ENCODE measurements at places on chromosomes 3 and 15.

- DNase-seq: no peak
Observed at GRCh38 chr15:95469496-95470000, 861.0 kb upstream of the NR2F2 start.

GRCh38 chr3:182904164-182904563, 76.2 kb downstream of the DCUN1D1 start:
- DNase-seq: no peak

GRCh38 chr15:44550734-44551133, 13.8 kb downstream of the EIF3J start:
- DNase-seq: no peak

- no peak for DNase-seq
Observed at GRCh38 chr15:49946681-49947080, 172.4 kb downstream of the ATP8B4 start.

DNA sequence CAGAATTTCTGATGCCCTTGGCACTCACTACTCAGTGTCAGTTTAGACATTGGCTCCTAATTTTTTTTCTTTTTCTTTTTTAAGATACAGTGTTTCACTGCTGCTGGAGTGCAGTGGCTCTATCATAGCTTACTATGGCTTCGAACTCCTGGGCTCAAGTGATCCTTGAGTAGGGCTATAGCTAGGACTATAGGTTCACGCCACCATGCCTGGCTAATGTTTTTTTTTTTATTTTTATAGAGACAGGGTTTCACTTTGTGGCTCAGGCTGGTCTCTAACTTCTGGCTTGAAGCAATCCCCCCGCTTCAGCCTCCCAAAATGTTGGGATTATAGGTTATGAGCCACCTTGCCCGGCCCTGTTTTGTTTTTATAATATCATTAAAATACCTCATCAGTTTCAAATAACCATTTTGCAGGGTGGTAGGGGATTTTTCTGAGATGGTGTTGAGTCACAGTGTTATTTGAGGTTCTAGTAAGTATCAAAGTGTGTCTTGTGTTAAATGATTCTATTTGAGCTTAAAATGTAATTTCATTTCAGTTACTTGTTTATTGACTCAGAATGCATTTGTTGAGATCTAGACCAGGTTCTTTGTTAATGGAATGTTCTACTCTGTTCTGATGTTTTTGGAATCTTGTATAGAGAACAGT, 7.0 kb downstream of the FNDC3B start:
- DNase-seq: no peak

DNA sequence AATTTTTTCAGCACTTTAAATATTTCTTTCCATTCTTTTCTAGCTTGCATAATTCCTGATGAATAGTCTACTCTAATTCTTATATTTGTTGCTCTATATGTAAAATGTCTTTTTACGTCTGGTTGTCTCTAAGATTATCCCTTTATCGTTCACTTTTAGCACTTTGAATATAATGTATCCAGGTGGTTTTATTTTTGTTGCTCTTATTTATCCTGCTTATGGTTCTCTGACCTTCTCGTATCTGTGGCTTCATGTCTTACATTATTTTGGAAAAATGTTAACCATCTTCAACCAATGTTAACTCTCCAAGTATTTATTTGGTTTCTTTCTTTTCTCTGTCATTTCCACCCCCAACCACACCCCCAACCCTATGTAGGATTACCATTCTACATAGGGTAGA, 30.0 kb upstream of the RFX7 start:
- DNase-seq: no peak

DNA sequence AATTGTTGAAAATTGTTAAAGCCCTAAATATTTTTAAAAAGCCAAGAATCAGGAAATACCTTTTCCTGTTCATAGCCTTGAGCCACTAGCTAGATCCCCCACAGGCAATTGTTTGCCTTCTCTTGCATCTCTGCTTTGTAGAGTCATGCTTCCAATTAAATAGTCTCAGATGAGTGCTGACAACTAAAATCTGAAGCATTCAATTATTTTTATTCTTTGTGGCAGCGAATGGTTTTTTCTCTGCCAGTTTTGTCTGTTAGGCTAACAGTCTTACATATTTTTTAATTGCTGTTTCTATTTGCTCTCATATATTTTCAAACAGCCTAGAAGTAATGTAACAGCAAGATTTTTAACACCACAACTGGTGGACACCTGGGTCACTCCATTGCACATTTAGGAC, 277.1 kb upstream of the GBE1 start:
- no peak for DNase-seq

DNA sequence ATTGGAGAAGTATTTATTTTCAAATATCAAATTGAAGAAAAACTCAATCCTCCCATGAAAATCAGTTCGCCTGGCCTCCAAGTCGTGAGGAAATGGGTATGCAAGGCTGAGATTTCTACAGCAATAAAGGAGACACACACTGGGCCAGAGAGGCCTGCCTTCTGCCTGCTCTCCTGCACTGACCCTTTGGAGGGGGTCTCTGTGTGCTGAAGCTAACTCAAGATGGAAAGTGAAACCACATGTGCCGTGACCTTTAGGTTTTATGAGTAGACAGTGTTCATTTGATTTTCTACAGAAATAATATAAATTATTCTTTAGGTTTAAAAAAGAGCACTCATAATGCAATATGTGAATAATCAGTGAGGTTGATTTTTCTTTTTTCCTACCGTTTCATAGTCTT, 11.9 kb upstream of the SLC22A13 start:
- DNase-seq: no peak

DNA sequence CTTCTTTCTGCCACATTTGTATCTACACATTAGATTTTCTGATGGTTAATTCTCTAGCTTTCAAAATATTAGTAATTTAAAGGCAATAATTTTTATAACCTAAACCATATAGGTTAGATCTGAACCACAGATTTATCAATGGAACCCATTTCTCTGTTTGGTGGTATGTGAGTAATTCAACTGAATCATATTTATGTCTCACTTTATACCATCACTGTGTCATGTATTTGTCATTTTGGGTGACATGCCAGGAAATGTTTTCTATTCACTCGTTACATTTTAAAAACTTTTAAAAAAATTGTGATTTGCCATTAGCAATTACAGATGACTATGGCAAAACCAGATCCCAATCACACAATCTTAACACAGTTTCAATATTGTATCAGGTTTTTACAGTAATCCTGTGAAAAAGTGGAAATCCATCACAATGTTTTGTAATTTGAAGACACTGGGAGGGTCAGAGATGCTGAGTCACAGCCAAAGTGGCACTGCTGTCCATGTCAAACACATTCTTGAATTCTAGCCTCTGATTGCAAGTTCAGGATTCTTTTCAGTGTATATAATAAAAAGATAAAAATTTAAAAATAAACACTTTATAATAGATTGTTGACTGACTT, 356.0 kb upstream of the RBMS3 start:
- DNase-seq: no peak

GRCh38 chr3:31432897-31433678, 99.6 kb upstream of the STT3B start:
- DNase-seq: no peak

GRCh38 chr3:111311126-111311525, 230.9 kb upstream of the CD96 start:
- DNase-seq: no peak

GRCh38 chr15:60215225-60215963, 182.4 kb downstream of the ANXA2 start:
- no peak for DNase-seq

- DNase-seq: no peak
Observed at GRCh38 chr3:112572701-112573100, 10.9 kb downstream of the SLC35A5 start.

DNA sequence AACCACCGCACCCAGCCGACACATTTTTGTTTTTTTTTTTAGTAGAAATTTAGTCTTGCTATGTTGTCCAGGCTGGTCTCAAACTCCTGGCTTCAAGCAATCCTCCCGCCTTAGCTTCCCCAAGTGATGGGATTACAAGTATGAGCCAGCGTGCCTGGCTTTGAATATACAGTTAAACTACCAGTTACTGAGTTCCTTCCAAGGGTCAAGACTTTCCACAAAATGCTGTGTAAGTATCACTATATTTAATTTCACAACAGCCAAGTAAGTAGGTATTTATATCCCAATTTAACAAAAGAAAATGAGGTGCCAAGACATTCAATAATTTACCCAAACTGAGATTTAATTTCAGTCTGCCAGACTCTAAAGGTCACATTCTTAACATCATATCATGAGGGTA, 181.3 kb upstream of the TMC3 start:
- DNase-seq: no peak

DNA sequence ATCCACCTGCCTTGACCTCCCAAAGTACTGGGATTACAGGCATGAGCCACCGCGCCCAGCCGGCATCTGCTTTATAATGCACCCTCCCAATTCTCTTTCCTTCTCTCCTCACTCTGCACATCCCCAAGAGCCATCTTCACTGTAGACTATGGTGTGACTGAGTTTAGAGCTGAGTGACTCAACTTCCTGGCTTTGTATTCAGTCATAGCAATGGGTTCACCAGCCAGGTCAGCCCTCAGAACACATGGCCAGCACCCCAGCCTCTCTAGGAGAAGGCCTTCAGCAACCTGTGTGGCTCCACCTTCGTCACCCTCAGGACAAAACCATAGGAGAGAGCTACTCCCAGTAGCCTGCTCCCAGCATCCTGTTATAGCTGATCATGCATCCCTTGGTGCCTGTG, 33.0 kb downstream of the ARID3B start:
- no peak for DNase-seq

DNA sequence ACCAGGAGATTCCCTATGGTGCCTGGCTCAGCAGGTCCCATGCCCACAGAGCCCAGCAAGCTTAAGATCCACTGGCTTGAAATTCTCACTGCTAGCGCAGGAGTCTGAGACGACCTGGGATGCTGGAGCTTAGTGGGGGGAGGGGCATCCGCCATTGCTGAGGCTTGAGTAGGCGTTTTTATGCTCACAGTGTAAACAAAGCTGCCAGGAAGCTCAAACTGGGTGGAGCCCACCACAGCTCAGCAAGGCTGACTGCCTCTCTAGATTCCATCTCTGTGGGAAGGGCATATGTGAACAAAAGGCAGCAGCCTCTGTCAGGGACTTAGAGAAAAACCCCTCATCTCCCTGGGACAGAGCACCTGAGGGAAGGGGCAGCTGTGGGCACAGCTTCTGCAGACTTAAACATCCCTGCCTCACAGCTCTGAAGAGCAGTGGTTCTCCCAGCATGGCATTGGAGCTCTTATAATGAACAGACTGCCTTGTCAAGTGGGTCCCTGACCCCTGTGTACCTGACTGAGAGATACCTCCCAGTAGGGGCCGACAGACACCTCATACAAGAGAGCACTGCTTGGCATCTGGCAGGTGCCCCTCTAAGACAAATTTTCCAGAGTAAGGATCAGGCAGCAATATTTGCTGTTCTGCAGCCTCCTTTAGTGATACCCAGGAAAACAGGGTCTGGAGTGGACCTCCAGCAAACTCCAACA, 231.5 kb upstream of the SETMAR start:
- DNase-seq: peak; percentile 51

DNA sequence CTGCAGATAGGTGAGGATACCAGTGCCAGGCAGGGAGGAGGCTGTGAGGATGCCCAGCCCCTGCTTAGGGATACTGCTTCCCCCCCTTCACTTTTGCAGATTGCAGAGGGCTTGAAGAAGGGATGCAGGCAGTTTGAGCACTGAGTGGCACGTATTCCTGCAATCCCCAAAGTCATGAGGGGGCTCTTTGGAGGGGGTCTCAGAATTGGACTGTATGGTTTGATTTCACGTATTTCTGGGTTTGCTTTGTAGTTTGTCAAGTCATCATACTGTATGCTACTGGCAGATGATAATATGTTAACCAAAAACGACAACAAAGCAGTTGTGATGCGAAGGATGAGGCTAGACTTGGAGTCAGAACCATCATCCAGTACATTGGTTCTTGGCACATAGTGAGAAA, 28.1 kb downstream of the CHST14 start:
- no peak for DNase-seq

DNA sequence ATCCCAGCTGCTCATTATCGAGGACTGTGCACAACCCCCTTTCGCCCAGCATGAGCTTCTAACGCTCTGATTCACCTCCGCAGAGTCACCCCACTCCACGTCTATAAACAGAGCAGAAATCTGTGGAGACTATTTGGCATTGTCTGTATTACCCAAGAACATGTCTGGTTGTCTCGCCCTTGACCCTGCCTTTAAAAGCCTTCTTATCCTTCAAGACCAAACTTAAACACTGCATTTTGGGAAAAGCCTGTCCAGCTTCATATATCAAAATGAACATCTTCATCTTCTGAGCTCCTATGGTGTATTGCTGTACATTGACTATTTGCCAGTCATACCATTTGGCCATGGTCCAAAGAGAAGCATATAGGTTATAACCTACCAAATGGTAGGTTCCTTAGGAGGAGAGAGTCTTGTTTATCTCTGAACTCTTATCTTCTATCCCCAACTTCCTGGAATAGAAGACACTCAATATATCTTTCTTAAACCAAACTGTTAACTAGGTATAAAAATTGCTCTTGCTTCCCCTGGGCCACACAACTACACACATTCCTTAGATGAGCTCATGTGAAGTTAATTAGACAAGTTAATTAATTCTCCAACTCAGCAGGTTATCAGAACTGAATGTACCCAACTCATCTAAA, 90.1 kb downstream of the FBN1 start:
- no peak for DNase-seq

GRCh38 chr3:17820704-17821103, 78.3 kb upstream of the TBC1D5 start:
- no peak for DNase-seq
